ENCODE measurements at places on chromosomes 3 and 15.

- no peak for DNase-seq
These were observed 22.3 kb downstream of the WDR73 start for GRCh38 chr15:84631706-84632272.

DNA sequence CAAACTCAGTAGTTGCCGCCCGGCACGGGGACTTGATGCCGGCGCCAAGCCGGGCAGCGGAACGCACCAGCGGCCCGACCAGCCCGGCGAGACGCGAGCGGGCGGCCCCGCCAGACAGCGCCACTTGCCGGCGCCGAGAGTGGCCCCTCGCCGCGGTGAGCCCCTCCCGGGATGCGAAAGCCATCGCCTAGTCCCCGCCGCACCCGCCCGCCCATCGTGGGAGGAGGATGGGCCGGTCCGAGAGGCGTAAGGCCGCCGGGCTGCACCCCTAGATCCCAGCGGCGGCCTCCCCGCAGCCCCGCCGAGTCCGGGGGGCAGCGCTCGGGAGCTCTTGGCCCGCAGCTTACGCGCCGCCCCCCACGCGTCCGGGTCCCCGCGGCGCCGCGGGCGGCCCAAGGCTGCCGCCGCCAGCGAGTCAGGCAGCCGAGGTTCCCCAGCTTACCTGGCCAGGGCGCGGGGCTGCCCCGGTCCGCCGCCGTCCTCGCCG is 609 bp downstream of the GOLGA8A start:
- DNase-seq, result no peak

GRCh38 chr3:168156479-168156878 is 60.8 kb upstream of the GOLIM4 start:
- no peak for DNase-seq

DNA sequence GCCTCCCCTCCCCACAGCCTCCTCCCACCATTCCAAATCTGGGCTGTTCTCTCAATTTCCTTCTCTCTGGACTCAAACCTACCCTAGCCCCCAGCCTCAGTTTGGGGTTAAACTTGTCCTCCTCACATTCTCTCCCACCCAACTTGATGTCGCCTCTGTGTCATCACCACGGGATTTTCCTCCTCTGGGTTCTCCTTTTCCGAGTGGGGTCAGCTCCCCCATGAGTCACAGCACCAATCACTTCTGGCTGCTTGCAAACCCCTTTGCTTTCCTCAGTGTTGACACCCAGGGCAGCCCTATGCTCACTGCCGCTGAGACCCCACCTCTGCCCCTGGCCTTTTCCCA is 451 bp downstream of the CCR5AS start:
- DNase-seq, result no peak

GRCh38 chr3:155106119-155106518 is 26.0 kb downstream of the MME start:
- no peak for DNase-seq

GRCh38 chr3:22659651-22660475 is 543.3 kb upstream of the UBE2E2 start:
- no peak for DNase-seq

DNA sequence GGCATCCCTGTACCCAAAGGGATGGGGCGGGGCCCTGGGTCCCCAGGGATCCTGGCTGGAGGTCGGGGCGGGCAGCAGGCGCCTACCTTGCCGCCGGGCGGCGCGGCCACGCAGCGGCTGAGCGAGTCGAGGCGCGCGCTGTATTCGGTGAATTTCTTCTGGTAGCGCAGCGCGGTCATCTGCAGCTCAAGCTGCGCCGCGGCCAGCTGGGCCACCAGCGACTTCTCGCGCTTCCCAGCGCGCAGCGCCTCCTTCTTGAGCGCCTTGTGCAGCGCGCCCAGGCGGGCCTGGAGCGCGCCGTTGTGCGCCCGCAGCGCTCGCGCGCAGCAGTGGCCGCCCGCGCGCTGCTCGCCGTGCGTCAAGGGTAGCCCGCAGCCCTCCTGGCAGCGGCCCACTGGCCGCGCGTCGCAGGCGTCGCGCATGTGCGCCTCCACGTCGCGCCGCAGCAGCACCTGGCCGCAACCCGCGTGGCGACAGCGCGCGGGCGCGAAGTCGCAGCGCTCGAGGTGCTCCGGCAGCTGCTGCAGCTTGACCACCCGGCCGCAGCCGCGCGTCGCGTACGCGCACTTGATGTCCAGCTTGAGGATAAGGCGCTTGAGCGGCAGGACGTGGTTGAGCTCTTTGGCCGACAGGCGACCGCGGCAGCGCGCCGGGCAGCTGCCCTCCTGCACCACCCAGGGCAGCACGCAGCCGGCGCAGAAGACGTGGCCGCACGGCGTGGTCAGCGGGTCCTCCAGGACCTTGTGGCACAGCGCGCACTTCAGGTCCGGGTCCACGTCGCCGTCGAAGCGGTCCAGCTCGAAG is 522 bp downstream of the PDZRN3 start:
- DNase-seq, result no peak

DNA sequence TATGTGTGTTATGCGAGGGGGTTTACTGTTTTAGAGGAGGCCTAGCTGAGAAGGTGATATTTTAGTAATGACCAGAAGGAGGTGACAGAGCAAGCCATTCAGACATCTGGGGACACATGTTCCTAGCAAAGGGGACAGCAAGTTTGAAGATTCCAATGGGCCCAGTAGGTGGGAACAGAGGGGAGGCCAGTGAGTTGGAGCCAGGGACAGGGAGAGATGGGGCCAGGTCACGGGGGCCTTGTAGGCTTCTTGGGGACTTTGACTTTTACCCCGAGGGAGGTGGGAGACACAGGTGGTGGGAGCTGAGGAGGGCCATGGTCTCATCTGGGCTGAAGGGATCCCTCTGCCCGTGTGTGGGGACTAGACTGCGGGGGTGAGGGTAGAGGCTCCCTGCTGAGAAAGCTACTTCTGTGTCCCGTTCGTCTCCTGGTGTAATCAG is 72.5 kb downstream of the MGLL start:
- DNase-seq, result no peak

DNA sequence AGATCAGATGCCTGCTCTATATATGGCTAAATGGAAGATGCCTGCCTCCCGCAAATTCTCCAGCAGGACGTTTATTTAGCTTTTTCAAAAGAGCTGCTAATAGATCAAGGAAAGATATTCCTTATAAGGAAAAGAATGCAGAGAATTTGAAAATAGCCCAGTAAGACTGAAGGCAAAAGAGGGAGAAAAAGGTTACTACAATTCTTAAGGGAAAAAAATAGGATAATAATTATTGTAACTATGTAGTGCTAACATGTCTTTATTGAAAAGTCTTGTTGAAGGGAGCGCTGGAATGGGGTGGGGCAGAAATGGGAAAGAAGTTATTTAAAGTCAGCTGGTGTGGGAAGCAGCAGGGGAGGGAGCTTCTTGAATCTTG is 2.9 kb downstream of the TPM1 start:
- DNase-seq, result no peak

DNA sequence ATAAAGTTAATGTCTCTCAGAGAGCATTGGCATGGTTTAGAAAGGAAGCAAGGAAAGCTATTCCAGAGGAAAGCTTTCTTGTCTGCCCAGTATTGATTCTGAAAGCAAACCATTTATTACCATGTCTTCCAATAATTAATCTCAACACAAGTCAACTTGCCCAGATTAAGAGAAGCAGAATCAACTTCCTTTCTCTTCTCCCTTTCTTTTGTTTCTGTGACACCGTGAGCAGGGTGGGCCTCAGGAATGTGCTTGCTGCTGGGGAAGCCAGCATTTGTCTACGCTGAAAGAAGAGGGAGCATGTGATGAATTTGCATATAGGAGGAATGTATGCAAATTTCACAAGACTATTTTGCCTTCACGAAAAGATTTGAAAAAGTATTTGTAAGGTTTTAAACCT is 368.6 kb upstream of the ROPN1 start:
- DNase-seq, result no peak

DNA sequence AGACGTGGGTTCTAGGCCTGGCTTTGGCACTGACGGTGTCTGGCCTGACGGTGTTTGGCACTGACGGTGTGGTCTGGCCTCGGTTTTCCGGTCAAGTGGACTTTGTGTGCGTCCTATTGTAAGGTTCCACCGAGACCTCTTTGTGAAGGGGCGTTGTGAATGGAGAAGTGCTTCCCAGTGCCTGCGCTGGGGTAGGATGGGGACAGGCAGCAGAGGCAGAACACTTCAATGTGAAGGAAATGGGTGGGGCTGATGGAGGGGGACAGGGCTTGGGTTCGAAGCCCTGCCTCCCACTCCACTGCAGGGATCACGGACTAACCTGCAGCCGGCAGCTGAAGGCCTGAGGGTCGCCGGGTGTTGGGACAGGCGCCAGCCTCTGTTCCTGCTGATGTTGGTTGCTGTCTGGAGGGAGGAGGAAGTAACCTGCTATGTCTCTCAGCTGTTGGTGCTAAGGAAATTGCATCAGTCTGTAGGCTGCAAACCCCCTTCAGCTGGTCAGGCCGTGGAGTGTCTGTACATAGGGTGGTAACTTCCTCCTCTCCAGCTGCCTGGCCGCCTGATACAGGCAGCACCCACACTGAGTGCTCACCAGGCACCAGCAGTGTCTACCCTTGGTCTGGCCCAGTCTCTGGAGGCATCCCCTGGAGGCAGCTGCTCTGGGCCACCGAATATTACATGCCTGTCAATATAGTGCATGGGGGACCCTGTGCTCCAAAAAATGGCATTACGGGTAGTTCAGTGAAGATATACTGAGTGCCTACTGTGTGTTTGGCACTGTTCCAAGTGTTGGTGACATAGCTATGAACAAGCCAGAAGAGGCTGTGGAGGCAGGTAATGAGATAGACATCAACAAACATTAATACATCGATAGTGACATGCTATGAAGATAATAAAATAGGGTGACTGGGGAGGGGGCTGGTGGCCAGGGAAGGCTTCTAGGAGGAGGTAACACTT is 1.1 kb downstream of the TM6SF1 start:
- DNase-seq, result no peak

DNA sequence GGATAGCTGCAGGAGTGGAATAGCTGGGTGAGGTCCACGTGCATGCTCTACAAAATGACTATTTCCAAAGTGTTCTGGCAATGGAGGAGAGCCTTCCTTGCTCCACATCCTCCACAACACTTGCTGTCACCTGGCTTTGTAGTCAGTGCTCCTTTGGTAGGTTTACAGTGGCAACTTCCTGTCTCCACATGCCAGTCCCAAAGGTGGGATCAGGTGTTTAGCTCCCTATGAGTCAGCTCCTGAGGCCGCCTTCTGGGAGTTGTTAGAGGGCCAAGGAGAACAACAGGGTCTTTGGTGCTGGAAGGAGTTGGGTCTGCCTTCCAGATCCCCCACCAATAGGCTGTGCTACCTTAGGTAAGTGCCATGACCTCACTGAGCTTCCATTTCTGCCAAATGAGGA is 15.3 kb upstream of the LIMD1 start:
- no peak for DNase-seq

DNA sequence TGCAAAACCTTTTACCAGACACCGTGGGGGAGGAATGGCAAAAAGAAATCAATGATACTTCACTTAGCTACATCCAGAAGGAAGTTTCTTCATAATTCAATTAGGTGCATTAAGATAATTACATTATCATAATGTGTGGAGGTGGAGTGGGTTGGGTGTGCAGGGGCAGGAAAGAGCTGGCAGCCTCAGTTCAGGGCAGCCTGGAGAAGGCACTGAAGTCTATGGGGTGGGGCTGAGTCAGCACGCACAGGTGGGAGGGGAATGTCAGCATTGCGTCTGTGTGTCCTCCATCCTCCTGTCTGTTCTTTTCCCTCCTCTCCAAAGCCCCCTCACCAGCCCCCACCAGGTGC is 278.8 kb downstream of the GABRG3 start:
- no peak for DNase-seq
